ENCODE measurements at places on chromosomes 5 and 9.
A peak's percentile ranks its signal among the peaks of the same experiment; 100 is the strongest.

DNA sequence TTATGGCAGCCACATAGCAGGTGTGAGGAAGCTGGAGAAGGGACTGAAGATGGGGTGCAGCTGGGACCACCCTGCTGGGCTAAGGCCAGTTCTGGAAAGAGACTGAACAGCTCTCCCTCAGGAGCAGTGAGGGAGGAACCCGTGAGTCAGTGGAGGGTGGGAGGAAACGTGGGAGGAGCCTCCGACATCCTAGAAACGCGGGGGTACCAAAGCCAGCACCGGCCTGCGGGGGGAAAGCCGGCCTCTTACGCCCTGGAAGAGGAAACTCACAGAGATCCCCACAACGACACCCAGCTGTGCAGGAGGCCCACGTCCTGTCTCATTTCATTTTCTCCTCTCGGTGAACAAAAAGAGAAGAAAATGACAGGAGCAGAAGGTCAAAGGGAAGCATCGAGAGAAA lies 185.8 kb upstream of the IRX4 start:
- DNase-seq: no peak

GRCh38 chr9:110101531-110102161 lies 106.3 kb downstream of the C9orf152 start:
- no peak for DNase-seq

DNA sequence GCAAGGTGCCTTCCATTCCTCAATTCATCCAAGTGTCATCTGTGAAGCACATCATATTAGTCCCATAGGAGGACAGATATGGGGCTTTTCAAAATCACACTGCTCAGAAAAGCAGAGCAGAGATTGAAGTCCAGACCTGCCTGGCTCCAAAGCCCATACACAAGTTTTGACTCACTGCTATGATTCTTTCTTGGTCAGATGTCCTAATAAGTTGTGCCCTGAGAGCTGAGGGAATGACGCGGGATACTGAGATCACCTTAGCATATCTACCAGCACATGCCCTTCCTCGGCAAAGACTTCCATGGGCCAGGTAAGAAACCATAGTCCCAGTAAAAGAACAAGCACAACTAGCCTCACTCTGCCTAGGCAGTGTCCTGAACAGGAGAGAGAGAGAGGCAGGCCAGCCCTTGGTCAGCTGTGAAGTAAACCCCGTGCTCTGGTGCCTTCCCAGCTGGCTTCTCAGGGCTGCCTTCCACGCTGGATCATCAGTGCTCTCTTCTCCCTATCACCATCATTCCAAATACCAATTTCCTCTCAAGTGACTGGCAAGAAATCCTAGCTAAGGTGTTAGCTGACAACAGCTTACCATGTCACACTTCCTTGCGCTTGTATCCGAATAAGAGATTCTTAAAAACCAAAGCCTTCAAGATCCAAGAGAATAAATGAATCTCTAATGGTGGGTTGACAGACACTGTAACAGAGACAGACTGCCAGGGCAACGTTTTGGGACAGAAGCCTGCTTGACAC lies 73.2 kb downstream of the SIL1 start:
- no peak for DNase-seq

- DNase-seq: no peak
Measured at GRCh38 chr9:103139891-103140290, 144.8 kb downstream of the CYLC2 start.

GRCh38 chr9:75812141-75812540 lies 78.3 kb upstream of the PCSK5 start:
- DNase-seq: no peak

GRCh38 chr5:34854459-34855174 lies 15.7 kb downstream of the TTC23L start:
- no peak for DNase-seq

DNA sequence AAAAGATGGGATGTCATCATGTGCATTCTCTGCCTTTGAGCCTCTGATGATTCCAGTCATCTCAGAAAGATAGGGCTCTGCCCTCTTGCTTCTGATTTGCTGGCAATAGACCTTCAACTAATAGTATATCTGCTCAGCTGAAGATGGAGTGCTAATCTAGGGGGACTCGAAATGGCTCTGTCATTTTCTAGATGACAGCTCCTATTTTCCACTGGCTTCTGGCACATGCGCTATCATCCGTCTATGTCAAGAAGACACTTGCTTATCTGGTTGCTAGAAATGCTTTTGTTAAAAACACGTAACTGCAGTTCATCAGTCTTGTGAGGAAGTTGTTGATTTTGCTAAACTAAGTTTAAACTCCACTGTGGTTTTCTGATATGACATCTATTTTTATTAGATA lies 265.5 kb upstream of the ZNF608 start:
- no peak for DNase-seq

DNA sequence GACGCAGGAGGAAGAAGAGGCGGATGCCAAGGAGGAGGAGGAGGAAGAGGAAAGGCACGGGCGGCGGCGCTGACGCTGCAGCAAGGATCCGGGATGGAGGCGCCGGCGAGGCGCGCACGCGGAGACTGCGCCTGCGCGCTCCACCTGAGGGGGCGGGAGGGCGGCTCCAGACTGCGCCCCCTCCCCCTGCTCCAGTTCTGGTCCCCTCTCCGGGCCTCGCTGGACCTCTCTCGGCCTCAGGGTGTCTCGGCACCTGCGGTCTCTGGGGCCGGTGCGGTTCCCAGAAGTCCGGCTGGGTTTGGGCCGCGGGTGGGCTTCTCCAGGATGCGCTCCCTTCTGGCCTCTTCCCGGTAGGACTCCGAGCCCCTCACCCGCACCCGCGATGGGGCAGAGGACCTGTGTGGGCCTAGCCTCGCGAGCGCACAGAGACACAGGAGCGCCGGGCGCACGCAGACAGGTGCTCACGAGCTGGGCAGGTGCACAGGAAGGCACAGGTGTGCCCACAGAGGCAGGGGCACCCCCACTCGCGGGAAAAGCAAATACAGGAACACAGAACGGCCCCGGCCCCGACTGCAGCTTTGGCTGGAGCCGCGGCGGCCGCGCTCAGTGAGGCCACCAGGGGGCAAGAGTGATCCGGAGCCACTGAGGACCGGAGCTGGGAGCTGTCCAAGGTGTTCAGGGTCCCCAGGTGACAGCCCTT lies at the start of gene NPDC1:
TSS of gene NPDC1 (minus strand) at position 90 of the 700 bp plus-strand sequence. CDS start 188 bp downstream, outside the sequence.
- DNase-seq: no peak

- no peak for DNase-seq
Measured at GRCh38 chr5:131386779-131387178, 122.9 kb downstream of the CDC42SE2 start.

DNA sequence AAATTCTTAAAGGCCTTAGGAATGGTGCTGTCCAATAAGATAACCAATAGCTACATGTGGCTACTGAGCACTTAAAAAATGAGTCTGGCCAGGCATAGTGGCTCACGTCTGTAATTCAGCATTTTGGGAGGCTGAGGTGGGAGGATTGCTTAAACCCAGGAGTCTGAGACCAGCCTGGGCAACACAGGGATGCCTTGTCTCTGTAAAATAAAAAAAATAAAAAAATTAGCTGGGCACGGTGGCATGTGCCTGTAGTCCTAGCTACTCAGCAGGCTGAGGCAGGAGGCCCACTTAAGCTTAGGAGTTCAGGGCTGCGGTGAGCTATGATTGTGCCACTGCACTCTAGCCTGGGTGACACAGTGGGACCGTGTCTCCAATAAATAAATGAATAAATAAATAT lies 1.3 kb upstream of the SLC22A5 start:
- DNase-seq: no peak

DNA sequence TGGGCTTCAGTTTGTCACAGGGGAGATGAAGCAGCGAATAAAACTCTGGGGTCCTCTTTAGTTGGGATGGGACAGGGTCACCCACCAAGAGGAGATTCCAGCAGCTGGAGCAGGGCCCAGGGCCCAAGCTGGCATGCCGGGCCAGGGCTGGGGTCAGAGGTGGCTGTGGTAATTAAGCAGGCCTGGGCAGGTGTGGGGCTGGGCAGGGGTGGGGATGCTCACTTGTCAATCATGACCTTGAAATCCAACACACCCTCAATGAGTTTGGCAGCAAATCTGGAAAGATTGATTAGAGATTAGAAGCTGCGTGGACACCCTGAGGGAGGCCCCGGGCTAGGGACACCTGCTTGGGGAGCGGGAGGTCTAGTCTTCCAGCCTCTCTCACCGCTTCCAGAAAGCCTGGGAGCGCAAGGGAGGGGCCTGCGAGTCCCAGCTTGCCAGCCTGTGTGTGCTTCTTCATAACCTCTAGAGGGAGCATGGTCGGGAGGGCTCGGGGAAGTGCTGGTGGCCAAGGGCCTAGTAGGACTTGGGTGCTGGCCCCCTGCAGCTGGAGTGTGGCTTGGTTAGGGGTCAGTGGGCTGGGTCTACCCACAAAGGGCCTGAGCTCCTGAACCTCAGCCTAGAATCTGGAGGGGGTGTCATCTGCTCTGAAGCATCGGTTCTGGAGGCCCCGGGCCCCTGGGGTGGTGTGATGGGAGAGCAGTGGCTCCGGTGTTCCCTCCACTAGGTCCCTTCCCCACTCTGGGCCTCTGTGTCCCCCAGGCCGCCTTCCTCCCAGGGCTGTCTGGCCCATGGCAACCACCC lies 7.6 kb downstream of the CRAT start:
- peak; percentile 41 for DNase-seq

- DNase-seq: no peak
Measured at GRCh38 chr5:120706877-120707276, 242.8 kb downstream of the PRR16 start.

Measured in SW 1271 (cell line).